ENCODE measurements at places on chromosomes 11 and 22.

DNA sequence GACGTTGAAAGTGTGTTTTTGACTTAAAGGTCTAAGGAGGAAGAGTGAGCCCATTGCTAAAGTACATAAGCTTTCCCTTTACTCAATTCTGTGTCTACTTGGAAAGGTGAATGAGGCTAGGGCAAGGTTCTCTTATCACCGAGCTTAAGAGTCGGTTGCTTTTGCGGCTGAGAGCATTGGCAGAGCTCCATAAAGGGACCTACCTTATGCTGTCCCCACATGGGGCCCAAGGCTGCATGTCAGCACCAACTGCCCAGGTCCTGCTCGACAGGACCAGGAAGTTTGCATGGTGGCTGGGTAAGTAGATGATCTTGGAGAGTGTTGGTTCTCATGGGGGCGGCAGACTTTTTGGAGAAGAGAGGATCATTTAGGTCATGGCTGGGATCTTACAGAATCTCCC, 91.2 kb downstream of the ZBTB16 start:
- no peak for DNase-seq

GRCh38 chr11:65279741-65280440, 18.1 kb downstream of the POLA2 start:
- no peak for DNase-seq

DNA sequence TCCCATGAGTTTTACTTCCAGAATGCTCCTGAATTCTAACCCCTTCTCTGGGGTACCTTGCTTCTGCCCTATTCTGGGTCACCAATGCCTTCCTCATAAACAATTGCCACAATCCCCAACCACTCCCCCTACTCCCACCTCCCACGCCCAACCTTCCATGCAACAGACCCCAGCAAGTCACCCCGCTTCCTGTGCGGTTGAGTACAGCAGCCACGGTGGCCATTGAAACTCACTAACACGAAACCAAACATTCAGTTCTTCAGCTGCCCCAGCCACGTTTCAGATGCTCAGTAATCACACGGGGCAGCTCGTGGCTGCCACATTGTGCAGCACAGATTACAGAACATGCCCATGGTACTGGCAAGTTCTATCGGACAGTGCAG, 3.7 kb upstream of the BCR start:
- DNase-seq, result no peak

DNA sequence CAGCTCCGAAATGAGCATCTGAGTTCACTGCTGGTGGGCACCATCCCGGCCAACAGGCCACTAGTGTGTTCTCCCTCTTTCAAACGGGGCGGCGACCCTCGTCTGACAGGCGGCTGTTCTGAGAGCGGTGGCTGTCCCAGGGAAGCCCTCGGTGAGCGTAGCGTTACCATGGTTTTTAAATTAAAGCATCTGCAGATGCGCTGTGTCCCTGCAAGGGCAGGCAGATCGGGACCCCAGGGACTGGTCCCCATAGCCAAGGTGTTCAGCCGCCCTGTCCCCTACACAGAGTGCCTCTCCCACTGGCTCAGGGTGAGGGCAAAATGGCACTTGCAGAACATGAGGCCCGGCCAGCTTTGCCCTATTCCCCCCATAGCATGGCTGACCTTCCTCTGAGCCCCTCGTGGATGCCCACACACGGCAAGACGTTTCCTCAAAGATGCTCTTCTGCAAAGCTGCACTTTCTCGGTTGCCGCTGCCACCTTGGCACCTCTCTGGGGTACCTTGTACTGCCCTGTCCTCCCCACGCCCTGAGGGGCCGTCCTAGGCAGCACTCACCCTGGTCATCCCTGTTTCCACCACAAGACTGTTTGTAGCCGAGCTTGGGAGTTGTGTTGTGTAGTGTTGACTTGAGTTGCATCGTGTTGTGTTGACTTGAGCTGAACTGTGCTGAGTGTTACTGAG, 51.9 kb upstream of the KCNQ1OT1 start:
- DNase-seq, result no peak

GRCh38 chr11:10032935-10033334, 261.1 kb downstream of the SBF2 start:
- DNase-seq, result no peak

DNA sequence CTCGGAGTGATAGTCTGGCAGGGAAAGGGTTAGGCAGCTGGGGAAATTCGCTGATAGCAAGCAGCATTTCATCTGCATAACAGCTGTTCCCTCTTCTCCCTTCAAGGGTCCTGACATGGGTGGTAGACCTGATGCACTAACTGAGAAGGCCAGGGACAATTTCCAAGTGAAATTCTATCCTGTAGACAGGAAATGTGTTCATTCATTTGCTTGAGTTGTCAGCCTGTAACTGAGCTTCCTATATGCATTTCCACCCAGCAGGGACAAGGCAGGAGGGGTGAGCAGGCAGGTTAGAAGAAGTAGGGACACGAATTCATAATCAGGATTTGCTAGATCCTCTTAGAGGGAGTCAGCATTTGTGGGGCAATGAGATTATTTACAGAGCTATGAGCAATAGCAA, 154.3 kb upstream of the NCAM1 start:
- DNase-seq, result no peak

DNA sequence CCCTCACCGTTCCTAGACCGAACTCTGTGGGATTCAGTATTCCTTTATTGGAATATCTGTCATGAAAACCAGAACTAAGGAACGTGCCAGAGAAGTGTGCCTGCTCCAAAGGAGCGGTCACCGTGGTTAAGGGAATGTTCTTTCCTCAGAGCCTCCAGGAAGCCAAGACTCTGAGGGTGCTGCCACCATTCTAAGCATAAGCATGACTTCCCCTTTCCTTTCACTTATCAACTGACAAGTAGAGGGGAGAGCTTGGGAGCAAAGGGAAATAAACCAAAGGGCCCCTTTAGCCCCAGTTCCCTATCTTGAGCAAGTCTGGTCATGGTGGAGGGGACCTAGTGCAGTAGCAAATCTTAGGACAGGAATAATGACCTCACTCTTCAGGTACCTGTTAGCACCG, 26.8 kb downstream of the CTR9 start:
- DNase-seq, result no peak

GRCh38 chr22:40335358-40335757, 10.9 kb upstream of the ADSL start:
- DNase-seq, result no peak

DNA sequence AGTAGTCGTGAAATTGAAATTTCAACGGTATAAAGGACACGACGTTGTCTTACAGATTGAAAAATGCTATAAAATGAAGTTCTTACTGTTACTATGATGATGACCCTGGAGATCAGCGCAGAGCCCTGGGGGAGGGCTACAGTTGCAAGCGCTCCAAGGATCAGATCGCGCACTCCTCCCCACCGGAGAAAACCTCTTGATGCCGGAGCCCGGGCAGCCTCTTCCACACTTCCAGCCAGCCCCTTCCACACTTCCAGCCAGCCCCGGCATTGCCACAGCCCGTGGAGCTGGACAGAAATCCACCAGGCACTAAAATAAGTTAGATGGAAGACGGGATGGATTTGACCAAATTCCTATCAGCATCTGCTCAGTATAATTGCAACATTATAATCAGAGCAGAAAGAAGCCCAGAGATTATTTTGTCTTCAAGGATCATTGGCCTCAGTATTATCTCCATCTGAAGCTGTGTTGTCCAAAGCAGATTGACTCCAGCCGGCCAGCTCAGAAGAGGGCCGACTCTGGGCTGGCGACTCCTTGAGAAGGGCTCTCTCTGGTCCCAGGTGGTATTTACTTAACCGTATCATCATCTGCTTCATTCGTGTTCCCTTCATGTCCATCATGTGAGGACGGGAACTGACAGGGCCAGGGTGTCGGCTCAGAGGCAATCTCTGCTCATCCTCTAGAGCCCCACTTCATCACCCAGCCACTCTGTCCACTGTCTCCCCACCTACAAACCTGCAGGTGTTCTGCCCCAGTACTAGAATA, 777 bp upstream of the MICAL3 start:
- DNase-seq, result no peak

- no peak for DNase-seq
Observed at GRCh38 chr11:111719379-111719778, 46.8 kb downstream of the PPP2R1B start.

- no peak for DNase-seq
Observed at GRCh38 chr11:69671734-69672465, 3.3 kb downstream of the LTO1 start.

GRCh38 chr22:45206233-45206632, 34.5 kb downstream of the KIAA0930 start:
- DNase-seq, result no peak

GRCh38 chr11:6440906-6441358, at the start of gene HPX:
Gene HPX (minus strand): TSS chr11:6440987. CDS start chr11:6440963, 24 bp downstream.
- DNase-seq, result no peak

GRCh38 chr11:119078675-119079420, 5.8 kb upstream of the HMBS start:
- DNase-seq, result no peak

GRCh38 chr11:18485913-18486528, 30.4 kb downstream of the LDHAL6A start:
- no peak for DNase-seq

GRCh38 chr11:96647621-96648020, 257.8 kb downstream of the JRKL start:
- no peak for DNase-seq

- DNase-seq, result no peak
Observed at GRCh38 chr11:113579292-113579940, 104.2 kb upstream of the DRD2 start.

GRCh38 chr11:18245396-18245795, 3.1 kb downstream of the SAA2 start:
- no peak for DNase-seq

DNA sequence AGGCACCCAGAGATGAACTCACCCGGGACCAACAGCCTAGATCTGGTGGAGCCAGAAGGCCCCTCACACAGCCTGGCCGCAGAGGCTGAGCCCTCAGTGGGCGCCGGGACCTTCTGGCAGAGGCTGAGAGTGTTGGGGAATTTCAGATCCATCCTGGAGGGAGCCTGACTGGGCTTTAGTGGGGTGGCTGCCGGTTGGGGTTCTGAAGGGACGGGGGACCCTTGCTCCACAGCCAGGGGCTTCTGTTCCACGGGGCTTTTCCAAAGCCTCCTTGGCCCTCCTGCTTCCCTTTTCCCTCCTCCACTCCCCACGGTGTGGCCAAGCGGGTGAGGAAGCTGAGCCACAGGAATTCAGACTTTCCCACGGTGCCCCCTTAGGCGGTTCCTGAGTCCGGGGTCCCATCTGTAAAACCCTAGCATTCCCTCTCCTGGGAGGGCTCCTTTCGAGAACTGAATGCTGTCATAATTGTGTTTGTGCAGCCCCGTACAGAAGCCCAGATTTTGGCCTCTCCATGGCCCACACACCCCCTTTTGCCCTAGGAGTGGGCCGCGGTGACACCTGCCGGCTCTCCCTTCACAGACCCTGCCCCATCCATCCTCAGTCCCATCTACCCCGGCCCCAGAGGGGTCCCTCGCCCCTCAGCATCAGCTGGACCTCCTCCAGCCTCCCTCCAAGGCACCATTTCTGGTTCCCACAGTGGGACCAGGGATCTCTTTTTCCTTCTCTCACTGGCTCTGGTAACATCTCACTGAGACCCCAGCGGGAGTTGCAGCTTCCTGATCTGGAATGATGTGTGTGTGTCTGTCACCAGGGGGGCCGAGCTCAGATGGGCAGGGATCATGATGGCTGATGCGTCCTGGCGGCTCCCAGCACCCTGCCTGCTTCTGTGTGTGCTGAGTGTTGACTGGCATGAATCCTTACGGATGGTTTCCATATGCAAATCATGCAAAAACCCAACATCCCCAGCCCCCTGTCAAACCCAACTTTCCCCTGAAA, 1048.4 kb downstream of the TBC1D22A start:
- DNase-seq, result no peak

- no peak for DNase-seq
Observed at GRCh38 chr22:49602481-49602880, 225.2 kb downstream of the BRD1 start.

GRCh38 chr11:37519781-37520180, 921.7 kb upstream of the RAG2 start:
- no peak for DNase-seq

DNA sequence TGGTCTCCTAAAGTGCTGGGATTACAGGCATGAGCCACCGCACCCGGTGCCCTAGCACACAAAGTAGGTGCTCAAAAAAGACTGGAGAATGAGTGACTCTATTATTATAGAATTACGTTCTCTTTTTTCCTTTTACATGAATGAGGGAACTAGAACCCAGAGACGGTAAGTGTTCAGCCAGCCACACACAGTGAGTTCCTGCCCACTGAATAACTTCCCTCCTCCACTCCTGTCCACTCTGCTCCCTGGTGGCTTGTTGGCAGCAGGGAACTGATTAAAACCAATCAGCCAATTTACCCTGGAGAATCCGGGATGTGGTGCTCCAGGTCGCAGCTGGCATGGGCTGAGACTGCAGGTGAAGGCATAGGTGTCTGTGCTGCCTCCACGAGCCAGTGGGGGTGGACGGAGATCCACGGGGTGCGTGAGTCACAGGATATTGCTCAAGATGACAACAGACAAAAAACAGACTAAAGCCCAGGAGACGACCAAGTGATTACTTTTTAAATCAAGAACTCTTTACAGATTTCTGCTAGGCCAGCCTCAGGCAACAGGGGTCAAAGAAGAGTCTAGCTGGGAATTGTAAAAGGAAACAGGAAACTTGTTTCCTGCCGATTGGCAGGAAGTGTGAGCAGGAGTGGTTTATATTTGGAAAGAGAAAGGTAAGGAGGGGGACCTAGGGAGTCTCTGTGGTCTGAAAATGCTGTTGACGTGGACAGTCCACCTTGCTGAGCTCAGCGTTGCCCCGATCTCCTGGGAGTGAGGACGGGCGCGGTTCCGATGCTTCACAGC, 95.2 kb upstream of the TP53I11 start:
- peak; percentile 47 for DNase-seq

- DNase-seq, result no peak
Observed at GRCh38 chr11:44134625-44135024, 39.1 kb downstream of the EXT2 start.

- DNase-seq, result no peak
Observed at GRCh38 chr22:23313791-23314567, 133.7 kb downstream of the BCR start.

GRCh38 chr11:121349790-121350189, 57.2 kb downstream of the SC5D start:
- no peak for DNase-seq

- no peak for DNase-seq
Observed at GRCh38 chr11:100821198-100821597, 134.1 kb downstream of the ARHGAP42 start.

- DNase-seq, result no peak
Observed at GRCh38 chr11:95502522-95502921, 271.5 kb upstream of the SESN3 start.

- no peak for DNase-seq
Observed at GRCh38 chr22:46478083-46478551, 59.3 kb downstream of the CELSR1 start.

GRCh38 chr22:47929646-47930185, 1167.3 kb downstream of the TBC1D22A start:
- DNase-seq, result no peak
